Cardiac fibroblast (primary cell): ENCODE measurements at places on chromosomes 1 and 21.

DNA sequence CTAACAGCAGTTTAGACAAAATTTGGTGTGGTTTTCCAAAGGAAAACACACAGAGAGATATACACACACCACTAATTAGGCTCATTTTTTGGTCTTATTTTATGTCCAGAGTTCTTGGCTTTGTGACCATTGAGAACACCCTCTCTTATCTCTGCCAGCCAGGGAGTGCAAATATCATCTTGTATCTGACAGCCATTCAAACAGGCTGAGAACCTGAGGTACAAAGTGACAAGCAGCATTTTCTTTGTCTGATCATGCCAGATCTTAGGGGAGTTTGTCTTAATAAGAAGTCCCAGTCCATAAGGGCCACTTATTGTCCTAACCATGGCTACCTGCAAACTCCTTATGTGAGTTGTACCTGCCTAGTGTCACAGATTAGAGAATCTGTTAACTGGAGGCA is 1165.2 kb downstream of the BRINP3 start:
- DNase-seq = no peak

DNA sequence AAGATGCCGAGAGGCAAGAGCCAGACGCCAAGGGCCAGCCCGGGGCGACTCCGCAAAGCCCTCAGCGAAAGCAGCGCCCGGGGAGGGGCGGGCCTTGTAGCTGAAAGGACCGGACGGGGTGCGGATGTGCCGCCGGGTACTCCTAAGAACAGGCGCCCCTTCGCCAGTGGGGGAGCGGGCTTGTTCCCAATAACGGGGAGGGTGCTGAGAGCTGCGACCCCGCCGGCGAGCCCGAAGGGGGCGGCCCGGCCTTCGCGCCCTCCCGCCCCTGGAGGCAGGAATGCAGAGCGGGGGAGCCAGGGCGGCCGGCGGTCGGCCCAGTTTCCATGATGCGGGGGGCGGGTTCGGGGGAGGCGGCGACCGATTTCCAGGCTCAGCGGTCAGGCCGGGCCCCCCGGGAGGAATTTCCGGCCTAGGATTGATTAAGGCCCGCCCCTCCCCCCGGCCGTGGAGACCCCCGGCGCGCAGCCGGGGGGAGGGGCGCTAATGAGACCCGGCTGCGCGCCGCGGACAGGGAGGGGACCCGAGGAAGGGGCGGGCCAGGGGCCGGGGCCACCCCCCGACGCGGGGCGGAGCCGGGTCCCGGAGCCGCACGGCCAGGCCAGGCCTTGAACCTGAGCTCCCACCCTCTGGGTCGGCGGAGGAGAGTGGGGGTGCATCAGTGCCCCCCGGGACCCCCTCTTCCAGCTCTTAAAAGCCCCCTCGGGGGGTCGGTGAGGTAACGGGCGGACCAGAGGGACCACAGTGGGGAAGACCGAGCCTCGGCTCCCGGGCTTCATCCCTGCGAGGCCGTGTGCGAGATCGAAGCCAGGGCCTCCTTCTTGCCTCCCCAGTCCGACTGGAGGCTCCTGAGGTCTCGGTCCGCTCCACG is 898 bp upstream of the TMEM200B start:
- peak; percentile 73 for DNase-seq

DNA sequence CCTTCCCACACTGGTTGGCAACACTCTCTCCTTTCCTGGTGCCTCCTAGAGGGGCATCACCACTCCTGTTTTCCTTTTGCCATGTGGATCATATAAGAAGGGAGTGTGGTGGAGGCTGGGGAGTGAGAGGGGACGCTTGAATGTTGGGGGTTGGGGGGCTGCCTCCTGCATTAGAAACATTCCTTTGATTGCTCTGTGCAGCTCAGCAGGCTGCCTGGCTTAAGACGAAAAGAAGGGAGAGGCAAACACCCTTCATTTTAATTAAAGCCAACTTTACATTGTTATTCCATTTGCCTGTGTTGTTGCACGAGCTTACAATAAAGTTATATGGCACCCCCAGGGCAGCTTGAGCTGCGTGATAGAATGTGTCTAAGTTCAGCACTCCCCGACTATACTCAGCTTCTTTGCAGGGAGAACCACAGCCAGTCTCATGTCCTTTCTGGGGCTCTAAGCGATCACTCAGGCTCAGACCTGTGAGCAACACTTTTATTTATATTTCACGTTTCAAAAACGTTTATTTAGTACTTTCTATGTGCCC is 57.4 kb downstream of the FOXD2 start:
- DNase-seq = no peak

- peak; percentile 22 for DNase-seq
These were observed 8.7 kb downstream of the ACAP3 start for GRCh38 chr1:1298861-1299685.

- DNase-seq = no peak
These were observed 163.7 kb downstream of the ROR1 start for GRCh38 chr1:63937461-63938022.

GRCh38 chr1:51736702-51737101 is 119.8 kb downstream of the OSBPL9 start:
- DNase-seq = peak; percentile 84
